ENCODE measurements at places on chromosomes 13 and 19.

DNA sequence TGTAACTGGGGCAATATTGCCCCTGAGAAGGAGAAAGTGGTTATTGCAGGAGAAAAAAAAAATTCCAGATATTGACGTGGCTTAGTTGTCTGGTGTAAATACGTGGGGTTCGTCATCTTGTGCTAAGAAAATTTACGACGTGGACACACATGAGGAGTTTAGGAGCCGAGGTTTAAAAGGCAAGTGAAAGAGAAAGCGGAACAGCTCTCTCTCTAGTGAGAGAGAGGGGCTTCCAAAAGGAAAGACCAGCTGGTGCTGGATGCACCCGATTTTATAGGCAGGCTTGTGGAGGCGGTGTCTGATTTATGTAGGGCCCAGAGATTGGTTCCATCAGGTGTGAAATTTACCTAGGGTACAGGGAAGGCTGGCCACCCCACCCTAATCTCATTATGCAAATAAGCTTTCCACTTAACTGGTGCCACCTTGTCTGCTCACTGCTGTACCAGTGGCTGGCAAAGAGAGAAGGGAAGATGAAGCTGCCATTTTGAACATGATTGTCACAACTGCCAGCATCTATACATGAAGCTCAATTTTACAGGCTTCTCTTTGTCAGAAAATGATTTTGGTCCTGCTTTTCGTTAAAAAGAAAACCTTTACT lies 845.1 kb downstream of the DACH1 start:
- peak; percentile 3 for DNase-seq

DNA sequence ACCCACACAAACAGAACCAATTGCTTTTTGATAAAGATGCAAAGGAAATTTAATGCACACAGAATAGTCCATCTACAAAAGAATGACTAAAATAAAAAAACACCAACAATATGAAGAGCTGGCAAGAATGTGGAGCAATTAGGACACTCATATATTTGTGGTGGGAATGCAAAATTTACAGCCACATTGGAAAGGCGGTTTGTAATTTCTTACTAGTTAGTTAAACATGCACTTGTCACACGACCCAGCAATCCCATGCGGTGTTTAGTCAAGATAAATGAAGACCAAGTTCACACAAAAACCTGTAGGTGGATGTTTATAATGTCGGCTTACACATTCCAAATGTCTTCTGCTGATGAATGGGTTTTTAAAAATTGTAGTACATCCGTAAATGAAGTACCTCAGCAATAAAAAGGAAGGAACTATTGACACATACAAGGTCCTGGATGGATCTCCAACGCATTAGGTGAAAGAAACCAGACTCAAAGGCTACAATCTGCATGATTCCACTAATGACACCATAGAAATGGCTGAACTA lies 5.2 kb downstream of the GRTP1 start:
- DNase-seq = no peak

GRCh38 chr19:44635581-44636438 lies 7.9 kb upstream of the PVR start:
- DNase-seq = peak; percentile 84

- DNase-seq = no peak
These were observed 28.1 kb upstream of the MPHOSPH8 start for GRCh38 chr13:19605161-19605955.

DNA sequence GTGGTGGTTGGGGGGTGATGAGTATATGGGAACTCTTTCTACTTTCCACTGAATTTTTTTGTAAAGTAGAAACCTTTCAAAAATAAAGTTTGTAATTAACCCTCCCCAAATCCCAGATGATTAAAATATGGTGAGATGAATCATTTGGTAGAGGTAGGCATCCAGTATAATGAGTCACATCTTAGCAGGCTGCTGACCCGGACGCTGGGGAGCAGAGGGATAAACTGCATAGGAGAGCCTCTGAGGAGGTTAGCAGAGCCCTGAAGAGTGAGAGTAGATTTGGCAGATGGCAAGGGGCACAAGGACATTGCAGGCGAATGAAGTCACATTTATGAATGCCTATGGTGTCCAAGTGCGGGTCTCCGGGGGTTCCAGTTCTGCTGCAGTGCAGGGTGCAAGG lies 293.8 kb downstream of the FGF9 start:
- no peak for DNase-seq

- no peak for DNase-seq
These were observed 10.1 kb downstream of the LGALS7B start for GRCh38 chr19:38799104-38799503.

DNA sequence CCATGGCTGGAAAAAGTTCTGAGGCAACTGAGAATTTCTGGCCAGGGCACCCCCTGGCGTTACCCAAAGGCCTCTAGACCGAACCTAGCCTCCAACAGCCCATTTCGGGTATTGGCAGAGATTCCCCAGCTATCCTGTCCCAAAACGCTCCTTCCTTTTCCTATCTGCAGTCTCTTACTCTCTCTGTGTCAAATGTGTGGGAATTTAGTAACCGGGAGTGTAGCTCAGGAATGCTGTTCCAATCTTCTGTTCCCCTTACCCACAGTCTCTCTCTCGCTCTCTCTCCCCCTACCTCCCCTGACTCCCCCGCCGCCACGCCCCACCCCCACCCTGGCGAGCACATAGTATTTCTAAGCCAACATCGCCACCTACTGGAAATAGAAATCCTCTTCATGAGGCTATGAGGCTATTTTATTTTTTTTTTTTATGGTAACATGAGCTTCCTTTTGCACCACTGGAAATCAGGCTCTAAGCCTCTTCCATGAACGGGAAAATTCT lies 27.0 kb downstream of the OXGR1 start:
- peak; percentile 39 for DNase-seq

DNA sequence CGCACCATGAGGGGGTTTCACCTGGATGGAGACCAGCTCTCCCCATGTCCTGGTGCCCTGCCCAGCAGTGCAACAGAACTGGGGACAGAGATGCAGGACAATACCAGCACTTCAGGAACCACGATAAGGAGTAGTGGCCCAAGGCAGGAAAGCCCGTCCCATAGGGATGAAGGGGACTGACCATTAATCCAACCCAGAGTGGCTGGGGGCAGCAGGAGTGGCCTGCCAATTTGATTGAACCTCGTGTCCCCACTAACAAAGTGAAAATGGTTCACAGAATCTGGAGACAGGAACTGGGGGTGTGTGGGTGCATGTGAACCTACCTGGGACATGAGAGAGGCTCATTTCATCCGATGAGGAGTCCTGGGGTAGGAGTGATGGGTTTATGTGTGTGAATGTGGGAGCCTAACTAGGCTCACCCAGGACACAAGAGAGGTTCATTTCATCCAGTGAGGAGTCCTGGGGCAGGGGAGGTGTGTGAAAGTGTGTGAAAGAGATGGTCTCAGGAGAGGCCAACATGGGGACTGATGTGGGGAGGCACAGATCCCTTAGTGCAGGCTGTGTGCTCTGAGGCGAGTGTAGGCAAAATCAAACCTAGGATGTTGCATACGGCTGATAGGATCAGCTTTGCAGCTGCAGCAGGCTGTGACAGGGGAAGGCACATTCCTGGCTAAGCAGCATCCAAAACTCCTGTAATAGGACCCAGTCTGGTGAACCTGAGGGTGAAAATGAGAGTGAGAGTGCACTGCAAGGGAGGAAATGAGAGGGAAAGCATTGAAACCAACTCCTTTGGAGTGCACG lies 98.2 kb downstream of the ZNF429 start:
- no peak for DNase-seq

DNA sequence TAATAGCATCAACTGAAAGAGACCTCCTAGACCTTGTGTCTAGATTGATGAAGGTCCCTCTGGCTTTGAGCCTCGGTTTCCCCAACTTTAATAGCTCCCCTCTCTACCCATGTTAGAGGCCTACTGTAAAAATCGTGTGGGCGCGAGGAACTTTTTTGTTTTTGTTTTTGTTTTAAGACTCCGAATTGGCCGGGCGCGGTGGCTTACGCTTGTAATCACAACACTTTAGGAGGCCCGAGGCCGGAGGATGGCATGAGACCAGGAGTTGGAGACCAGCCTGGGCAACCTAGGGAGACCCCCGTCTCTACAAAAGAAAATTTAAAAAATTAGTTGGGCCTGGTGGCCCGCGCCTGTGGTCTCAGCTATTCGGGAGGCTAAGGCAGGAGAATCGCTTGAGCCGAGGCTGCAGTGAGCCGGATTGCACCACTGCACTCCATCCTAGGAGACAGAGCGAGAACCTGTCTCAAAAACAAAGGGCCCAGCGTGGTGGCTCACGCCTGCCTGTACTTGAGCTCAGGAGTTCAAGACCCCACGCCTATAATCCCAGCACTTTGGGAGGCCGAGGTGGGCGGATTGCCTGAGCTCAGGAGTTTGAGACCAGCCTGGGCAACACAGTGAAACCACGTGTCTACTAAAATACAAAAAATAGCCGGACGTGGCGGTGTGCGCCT lies 858 bp upstream of the PPP6R1 start:
- no peak for DNase-seq

DNA sequence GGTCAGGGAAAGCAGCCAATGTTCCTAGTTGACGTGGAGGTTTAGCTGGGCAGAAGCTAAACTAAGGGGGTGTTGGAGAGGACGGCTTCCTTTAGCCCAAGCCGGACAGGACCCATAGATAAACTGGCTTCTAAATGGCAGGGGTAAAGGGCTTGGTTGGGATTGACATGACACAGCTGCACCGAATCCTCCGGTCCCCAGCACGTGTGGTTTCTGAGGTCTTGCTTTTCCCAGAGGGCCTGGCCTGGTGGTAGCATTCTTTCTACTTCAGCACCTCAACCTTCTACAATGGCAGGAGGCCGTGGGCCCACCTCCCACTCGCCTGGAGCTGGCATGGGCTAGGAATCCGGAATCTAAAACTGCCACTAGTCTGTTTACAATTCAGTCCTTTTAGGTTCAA lies 163.0 kb downstream of the FGF9 start:
- DNase-seq = no peak

- DNase-seq = no peak
These were observed 19.2 kb downstream of the ITM2B start for GRCh38 chr13:48252176-48252575.

DNA sequence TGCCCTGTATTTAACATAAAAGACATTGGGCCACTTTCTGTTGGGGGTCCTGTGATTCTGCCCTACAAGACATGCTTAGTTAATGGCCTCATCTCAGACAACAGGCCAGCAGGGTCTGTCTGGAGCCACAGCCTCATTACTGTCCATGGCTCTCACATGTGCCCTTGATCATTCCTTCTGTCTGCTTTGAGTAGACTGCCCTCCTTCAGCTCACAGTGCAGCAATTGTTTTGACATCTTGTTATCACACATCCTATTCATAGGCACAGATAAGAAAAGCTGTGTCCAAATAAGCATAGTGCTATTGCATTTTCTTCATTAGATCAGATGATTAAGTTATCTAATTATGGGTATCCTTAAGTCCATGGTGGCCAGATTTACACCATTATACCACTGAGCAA lies 127.9 kb downstream of the KCTD12 start:
- no peak for DNase-seq

- peak; percentile 74 for DNase-seq
These were observed 27.9 kb upstream of the EEF1AKMT1 start for GRCh38 chr13:20801707-20802106.

GRCh38 chr19:52603558-52604207 lies 33.6 kb downstream of the ZNF701 start:
- no peak for DNase-seq

DNA sequence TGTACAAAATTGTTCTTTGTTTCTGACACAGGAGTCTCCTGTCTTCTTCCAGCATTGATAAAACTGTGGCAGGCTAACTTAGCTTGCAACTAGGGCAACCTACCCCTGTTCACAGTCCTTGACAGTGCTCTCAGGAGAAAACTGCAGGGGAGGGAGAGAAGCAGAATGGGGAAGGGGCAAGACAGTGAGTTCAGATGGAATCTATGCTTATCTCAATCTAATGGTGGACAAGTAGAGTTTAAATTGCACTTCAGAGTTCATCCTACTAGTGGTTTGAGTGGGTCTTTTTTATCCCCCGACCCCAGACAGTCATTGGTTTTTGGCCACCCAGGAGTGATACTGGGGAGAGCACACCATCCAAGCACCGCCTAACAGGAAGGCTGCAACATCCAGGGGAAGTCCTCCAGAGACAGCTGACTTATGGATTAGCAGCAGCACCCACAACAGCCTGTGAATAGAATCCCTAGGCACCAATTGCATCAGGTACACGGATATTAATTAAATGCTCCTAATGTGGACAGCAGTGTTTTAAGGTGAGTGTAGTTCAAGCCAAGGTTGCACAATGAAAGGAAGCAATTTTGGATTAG lies 236.6 kb downstream of the NHLRC3 start:
- no peak for DNase-seq

GRCh38 chr19:18593367-18594095 lies 4.9 kb downstream of the REX1BD start:
- DNase-seq = no peak

DNA sequence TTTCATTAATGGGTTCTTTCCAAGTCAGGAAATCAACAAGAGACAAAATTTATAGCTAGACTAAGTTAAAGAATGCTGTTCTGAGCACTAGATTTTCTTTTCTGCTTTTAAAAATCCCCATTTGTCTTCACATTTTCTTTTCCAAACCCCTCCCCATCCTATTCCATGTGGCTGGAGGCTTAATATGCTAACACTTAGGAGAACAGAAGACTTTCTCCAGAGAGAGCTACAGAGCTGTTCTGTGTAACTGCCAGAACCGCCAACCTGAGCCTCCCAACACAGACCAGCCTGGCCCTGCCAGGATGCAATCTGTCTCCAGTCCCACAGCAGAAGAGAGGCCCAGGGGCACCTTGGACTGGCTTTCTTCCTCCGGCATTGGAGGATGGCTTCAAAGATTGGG lies 264.1 kb downstream of the NDFIP2 start:
- DNase-seq = no peak

GRCh38 chr19:58560007-58560887 lies 1.8 kb upstream of the UBE2M start:
- no peak for DNase-seq

- no peak for DNase-seq
These were observed 214.0 kb upstream of the SOX1 start for GRCh38 chr13:111852725-111853518.

DNA sequence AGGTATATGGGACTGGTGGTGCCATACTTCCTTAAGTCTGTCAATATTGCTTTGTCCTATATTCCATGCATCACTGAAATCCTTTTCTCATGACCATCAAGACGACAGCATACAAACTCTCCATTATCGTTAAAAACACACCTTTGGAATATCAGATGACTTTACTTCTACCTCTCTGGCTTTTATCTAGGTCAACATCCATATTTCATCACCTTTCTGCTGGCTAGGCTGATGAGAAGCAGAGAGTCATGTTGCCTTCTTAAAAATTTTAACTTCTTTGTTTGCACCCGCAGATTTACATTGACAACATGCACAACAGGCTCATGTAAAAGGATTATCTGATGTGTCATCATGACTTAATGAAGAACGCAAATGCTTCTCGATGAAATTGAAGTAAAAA lies 771.4 kb downstream of the OLFM4 start:
- DNase-seq = no peak

DNA sequence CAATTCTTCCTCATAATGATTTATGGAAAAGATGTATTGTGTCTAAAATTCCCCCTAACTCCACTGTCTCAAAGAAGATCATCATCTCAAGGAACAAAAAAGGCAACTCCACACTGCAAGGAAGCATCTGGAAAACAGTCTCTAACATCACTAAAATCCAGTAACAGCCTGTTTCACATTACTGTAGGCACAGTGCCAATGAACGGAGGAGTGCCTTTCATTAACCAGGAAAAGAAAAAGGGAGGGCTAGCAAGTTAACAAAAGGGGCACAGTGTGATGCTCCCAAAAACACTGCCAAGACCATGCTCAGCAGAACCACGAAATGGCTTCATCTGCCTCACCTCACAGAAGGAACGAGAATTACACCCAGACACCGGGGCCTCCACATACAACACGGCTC lies 8.5 kb downstream of the TMTC4 start:
- no peak for DNase-seq

Measured in KBM-7 (cell line).